ENCODE measurements at places on chromosomes 12 and 14. TPM values are rescaled to one million over a fixed set of nuclear protein-coding genes. Genes with fewer than 3 reads are reported as not detected.

DNA sequence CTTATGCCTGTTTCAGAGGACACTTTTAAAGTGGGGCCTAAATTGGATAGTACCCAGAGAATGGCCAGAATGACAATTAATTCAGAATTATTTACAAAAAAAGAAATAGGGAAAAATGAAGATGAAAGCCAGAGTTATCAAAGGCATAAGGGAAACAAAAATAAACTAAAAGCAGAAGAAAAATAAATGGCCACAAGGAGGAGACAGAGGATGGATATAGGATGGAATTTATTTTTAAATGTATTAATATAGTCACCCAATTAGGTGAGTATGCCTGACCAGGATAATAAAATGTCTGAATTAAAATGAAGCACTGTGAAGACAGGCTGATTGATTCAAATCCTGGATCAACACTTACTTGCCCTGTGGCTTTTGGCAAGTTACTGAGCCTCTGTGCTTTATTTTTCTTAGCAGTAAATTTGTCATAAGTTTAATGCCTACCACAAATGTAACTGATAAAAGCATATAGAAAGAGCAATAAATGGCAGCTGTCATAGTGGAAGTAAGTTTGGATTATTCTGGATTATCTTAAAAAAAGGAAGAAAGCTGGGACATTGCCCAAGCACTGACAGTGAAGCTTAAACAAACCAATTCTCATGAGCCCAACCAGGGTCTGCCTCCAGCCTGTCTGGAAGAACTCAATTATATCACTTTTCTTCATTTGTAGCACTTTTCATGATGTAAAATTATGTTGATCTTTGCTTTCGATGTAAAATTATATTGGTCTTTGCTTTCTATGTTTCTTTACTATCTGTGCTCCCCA, 3.5 kb downstream of the CLEC9A start:
- H3K4me1 ChIP-seq = no peaks in the 10 kb centered on the region
- no peak for DNase-seq
- H3K27me3 ChIP-seq = no peaks in the 10 kb centered on the region
- H3K27ac ChIP-seq = no peak overlapping the region

DNA sequence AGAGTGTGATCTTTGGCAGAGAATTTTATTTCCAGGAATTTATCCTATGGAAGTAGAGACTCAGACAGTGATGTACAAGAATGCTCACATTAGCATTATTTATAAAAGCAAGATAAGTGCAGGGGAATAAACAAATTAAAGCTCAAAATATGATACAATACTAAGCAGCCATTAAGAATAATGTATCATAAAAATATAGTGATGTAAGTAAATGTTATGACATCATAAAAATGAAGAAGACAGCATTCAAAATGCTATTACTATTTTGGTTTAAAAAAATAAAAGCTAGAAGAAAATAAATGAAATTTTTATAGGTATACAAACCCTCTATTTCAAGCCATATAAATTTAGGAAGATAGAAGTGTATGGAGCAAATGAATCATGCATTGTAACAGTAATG, 17.1 kb downstream of the PLCZ1 start:
- H3K27me3 ChIP-seq = no peaks in the 10 kb centered on the region
- no peak overlapping the region for H3K27ac ChIP-seq
- H3K4me1 ChIP-seq = no peaks in the 10 kb centered on the region
- no peaks in the 10 kb centered on the region for H3K36me3 ChIP-seq
- H3K4me3 ChIP-seq = no peak overlapping the region

The CCDC38 gene
- 0.12 TPM for total RNA-seq

The HOMEZ gene
- total RNA-seq = 22.7 TPM

GRCh38 chr12:124917135-124917840, 2.8 kb upstream of the UBC start:
- H3K27me3 ChIP-seq = no peaks in the 10 kb centered on the region
- peak; percentile 97 for DNase-seq
- peak overlapping the region; percentile 91 for H3K27ac ChIP-seq
- peak overlapping the region; percentile 90 for H3K4me3 ChIP-seq

Measured in neural progenitor cell (in vitro differentiated cells).